ENCODE measurements at places on chromosomes 2 and 18.

DNA sequence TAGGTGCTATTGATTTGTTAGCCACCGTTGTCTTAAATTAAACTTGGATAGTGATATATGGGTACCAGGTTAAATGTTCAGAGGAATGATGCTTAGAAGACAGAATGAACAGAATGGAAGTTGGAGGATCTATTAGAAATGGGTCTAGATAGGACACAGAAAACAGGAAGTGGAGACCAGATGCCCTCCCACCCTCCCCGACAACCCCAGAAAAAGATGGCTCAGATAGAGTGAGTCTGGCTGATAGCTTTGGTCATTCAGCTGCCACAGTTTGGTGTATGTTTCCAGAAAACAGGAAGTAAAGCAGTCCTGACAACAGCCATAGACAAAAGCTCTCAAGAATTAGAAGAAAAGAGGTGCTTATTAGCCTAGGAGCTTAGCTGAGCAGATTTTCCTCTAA, 71.5 kb upstream of the DSG1 start:
- no peak for DNase-seq

DNA sequence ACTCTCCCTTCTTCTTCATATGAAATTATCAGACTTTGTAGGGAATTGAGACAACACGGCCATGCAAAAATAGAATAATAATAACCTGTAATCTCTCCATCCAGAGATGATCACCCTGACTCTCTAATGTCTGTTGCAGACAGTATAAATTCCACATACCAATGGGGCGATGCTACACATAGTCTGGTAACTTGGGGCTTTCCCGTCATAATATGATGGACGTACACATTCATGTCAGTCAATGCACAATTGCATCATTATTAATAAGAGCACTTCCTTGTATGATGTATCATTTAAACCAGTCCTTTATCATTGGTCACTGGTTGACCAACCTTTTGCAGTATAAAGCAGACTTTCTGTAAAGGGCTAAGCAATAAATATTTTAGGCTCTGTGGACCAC, 39.5 kb upstream of the SCLY start:
- no peak for DNase-seq

- DNase-seq, result no peak
These were observed 46.9 kb downstream of the NGEF start for GRCh38 chr2:232966122-232966521.

DNA sequence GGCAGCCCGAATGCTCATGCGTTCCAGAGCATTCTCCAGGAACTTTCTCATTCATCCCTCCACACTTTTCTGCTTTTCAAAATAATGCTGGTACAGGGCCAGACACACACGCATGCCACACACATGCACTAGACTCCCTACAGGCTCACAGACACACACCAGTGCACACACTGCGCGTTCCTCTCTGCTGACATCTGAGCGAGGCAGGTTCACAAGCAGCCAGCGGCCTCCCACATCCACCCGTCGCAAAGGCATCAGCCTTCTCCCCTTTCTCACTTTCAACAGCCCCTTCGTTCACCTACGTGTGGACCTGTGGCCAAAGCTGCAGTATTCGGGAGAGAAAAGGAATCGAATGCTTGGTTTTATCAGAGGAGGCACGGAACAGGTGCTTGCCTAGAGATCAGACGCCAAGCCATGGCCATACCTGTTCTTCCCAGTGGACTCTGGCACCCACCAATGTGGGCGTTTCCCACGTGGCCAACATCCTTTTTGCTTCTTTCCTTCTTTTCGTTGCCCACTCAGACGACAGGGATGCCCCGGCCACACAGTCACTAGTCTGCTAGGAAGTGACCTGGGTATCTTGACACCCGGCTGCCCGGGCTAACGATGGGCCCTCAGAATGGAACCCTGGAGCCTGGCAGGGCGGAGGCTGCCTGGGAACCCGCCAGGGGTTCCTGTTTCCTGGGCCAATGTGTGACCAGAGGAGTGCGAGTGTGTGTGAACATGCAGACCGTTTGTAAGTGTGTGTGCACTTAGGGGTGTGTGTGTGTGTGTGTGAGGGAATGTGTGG, 85.8 kb upstream of the ID2 start:
- DNase-seq, result no peak

- no peak for DNase-seq
These were observed 70.0 kb downstream of the CAPN13 start for GRCh38 chr2:30737326-30737610.

- no peak for DNase-seq
These were observed 151.3 kb downstream of the ZFP36L2 start for GRCh38 chr2:43075054-43075593.

GRCh38 chr2:26740346-26740745, 23.7 kb upstream of the SLC35F6 start:
- DNase-seq, result no peak

GRCh38 chr18:36499938-36500337, 202.4 kb downstream of the FHOD3 start:
- DNase-seq, result no peak
